Stimulated activated CD8-positive, alpha-beta memory T cell treated with anti-CD3 and anti-CD28 coated beads, Interleukin-4, amount 100 ng/mL, for 1 hour (primary cell): ENCODE measurements at places on chromosomes 4 and X.

- no peak for DNase-seq
Measured at GRCh38 chrX:140091125-140091886, 126.0 kb upstream of the CXorf66 start.

DNA sequence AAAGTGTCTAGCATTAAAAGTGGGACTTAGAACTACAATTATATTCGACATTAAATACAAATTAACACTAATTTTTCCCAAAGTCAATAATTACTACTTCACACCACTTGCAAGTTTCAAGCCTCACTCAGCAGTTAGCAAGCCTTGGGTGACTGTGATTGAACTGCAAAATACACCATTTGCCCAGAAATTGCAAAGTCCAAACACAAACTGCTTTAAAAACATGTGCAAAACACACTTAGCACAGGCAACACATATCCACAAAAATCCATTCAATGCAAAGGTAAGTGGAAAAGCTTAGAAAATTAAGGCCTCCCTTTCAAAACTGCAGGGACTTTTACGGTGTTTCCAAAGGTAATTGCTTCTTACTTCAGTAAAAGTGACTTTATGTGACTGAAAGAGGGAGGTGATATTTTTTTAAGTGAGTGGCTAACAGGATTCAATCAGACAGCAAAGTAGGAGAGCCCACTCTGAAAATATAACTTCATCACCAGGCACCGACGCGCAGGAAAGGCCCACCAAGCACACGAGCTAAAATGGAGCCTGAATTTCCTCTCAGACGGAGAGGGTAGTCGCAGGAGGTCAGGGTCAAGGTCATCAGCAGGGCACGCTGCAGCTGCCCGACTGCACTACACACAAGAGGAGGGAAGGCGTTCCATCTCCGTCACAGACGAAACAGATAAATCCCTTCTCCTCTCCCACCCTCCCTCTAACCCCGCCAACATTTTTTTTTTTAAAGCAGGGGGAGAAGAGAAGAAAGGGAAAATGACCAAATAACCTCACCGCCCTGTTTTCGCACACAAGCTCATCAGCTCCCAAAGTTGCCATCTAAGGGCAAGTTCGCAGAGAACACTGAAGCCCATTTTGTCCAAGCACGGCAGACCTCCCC is 3.1 kb downstream of the ZNF827 start:
- DNase-seq, result no peak

- no peak for DNase-seq
Measured at GRCh38 chr4:184281231-184282139, 63.8 kb upstream of the ENPP6 start.

DNA sequence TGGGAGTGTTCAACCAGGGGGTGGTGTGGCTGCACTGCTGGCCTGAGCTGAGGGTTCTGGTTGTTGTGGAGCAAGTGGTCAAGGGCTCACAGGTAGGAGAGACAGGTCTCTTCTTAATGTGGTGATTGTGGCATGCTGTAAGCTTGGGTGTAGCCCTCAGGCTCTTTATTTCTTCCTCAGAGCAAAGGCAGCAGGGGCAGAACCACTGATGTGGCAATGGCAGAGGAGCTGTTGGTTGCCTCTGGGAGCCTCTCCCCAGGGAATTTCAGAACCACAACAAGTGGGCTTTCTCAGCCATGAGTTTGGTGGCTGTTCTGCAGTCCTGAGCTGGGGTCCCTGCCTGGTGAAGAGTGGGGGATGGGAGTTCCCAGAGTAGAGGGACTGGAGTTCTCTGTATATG is 1017.2 kb downstream of the SH3BGRL start:
- DNase-seq, result no peak

DNA sequence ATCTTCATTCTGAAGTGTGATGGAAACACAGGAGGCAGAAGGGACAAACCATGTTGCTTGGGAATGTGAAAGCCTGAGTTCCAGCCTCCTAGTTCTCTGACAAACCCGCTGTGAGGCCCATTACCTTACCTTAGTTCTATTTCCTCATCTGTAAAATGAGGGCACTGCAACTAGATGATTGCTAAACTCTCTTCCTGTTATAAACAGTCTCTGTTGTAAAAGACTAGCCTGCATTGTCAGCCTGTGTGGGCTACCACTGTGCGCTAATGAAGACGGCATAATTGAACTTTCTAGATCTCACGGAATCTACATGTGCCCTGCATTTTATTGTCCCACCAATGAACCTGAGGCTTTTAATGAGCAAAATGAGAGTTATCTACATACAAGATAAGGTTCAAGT is 147.2 kb downstream of the AFF2 start:
- DNase-seq, result no peak

DNA sequence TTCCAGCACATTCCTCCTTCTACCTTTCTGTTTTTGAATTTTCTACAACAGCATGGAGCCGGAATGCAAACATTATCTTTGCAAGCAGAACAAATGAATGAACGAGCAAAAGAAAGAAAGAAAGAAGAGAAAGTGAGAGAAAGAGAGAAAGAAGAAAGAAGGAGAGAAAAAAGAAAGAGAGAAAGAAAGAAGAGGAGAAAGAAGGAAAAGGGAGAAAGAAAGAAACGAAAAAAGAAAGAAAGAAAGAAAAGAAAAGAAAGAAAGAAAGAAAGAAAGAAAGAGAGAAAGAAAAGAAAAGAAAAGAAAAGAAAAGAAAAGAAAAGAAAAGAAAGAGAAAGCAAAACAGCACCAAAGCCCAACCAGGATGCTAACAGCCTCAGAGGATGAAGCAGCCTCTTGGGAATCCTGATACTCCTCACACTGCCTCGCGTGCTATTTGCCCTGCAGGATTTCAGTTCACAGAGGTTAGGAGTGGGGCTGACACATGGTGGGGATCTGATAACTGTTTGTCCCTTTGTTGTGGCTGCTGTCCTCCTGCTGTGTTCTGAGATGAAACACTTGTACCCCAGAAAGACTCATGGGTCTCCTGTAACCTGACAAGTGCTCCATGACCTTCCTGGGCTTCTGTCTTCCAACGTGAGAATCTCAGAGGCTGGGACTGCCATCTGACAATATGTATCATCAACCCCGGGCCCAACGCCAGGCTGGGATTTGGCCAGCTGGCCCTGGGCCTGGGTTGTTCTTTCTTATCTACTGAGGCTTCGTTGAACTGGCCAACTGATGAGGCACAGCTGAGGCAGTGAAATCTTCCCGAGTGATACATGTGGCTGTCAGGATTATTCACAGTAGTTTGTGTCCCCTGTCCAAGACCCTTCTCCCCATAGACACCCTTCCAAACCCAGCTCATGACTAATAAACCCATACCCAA is 61.0 kb downstream of the SEPSECS start:
- no peak for DNase-seq

- DNase-seq, result no peak
Measured at GRCh38 chr4:94849901-94850300, 92.1 kb downstream of the BMPR1B start.

GRCh38 chr4:100106982-100107381 is 83.3 kb downstream of the DDIT4L start:
- no peak for DNase-seq

DNA sequence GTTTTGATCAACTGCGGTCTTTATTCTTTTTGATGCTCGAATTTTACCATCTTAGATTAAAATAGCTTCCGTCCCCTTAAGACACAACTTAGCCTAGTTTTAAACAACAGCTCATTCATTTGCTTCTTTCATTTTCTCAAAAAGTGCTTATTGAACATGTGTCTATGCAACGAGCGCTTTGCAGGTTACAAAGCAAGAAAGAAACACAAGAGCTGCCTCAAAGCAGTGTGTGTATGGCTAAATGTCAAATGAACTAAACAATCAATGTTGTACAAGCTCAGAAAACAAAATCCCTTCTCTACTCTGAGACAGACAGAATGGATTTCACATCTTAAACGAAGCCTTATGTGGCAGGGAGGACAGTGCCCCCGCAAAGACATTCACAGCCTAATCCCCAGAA is 61.0 kb downstream of the EVC2 start:
- no peak for DNase-seq

DNA sequence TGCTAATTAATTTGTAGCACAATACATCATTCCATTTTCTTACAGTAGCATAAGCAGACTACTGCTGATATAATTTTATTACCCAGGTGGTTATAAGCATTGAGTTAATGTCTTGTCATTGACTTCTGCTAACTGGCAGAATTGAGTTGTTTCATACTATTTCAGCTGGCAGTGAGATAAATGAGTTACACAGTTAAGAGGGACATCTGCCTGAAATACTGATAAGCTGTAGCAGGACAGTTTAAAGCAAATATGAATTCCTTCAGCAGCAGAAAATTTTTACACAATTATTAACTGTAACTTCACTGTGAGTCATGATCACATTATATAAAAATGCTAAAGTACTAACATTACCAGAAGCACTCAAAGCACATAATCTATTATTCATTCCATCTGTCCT is 326.8 kb downstream of the INPP4B start:
- no peak for DNase-seq

DNA sequence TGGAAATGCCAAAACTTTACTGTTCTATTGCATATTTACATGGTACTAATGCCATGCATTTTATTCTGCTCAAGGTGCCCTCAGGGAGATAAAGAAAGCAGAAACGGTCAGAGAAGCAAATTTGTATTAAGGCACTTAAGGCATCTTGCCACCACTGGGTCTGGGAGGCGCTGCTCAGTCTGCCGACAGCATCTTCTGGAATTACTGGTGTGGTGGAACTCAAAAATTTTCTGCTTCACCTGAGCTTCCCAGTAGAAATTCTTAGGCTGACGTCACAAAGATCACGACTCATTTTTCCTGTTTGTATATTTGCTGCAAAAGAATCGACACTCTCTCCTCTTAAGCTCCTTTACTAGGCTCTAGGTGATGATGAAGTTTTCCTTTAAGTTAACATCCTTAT is 3.0 kb downstream of the RASSF6 start:
- DNase-seq, result no peak

GRCh38 chr4:142043509-142043908 is 407.1 kb downstream of the IL15 start:
- no peak for DNase-seq

- no peak for DNase-seq
Measured at GRCh38 chr4:104930298-104930697, 216.4 kb upstream of the TET2 start.

DNA sequence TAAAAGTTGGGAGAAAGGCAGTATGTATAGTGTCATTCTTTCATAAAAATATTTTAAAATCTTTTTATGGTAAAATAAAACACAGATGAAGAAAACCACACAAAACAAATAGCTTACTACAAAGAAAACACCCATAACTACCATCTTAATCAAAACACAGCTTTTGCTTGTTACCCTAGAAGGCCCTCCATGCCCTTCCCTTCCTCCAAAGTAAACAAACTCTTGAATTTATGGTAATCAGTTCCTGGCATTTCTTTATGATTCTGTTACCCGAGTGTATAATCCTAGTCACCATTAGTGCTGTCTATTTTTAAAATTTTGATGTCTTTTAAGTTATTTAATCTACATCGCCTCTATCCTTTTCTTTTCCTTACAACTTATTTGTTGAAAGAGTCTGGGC is 170.9 kb downstream of the APBB2 start:
- DNase-seq, result no peak

- DNase-seq, result no peak
Measured at GRCh38 chrX:104253567-104254441, 929 bp downstream of the ESX1 start.

DNA sequence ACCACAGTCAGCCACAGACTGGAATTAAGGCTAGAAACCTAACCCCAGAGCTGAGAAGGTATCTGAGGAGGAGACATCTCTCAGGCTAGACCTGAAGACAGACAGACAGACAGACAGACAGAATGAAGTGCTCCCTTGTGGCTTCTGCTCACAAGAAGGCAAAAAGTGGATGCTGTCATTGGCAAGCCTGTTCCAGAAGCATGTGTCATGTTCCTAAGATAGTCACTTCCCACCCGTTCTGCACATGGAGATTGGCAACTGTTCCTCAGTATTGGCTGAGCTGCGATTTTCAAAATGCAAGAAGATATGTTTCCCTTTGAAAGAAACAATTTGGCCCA is 166.4 kb downstream of the NSUN7 start:
- no peak for DNase-seq

DNA sequence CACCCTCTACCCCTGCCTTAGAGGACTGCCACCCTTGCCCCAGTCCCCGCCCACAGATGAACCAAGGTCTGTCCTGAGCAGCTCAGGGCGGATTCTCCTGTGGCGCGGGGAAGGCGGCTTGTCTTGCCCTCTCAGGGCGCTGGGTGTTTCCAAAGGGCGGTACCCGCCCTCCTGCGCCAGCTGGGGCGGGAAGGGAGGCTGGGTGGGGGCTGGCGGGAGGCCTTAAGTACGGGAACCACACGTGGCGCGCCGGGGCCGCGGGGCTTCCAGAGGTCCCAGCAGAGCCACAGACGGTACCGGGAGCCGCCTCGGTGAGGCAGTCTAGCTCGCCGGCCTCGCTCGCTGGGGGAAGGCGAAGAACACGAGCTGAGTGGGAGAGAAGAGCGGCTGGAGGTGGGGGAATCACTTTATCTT is 361.1 kb downstream of the MID1IP1 start:
- no peak for DNase-seq

DNA sequence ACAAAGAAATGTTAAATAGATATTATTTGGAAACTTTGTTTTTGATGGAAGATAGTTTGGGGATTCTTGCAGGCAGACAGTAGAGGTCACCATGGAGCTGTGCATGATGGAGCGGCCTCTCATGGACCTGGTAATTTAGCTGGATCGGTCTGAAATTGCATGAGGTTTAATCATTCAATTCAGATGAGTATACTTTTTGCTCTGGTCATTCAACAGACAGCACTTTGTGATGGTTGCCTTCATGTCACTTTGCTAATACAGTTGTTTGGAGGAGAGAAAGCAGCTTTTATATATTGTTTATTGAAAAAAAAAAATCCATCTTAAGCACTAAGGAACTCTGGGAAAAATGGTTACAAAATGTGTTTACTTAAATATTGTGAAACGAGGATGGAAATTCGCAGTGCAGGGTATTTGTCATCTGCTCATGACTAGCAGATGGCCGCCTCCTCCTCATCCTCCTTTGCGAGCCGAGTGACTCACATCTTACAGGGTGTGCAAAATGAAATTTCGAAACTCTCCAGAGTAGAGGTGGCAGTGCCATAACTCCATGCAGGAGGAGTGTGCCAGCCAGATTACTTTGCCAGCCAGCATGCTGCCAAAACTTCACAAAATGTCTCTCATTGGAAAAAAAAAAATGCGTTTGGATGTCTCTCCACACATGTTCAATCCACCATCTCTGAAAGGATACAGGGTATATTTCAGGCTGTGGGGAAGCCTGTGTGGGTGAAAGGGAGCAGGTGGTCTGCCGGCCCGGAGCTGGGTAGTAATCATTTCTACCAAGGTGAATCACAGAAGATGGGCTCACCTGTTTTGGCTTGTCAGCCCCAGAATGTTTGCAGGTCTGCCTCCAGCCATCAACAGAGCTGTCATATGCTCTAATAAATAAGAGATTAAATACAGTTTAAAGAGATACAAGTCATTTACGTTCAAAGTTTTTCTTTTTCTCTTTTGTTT is 314.9 kb upstream of the DIPK2B start:
- no peak for DNase-seq

GRCh38 chrX:108307132-108308085 is 130.8 kb downstream of the COL4A6 start:
- DNase-seq, result no peak
